ENCODE measurements at places on chromosomes 2 and 18.

DNA sequence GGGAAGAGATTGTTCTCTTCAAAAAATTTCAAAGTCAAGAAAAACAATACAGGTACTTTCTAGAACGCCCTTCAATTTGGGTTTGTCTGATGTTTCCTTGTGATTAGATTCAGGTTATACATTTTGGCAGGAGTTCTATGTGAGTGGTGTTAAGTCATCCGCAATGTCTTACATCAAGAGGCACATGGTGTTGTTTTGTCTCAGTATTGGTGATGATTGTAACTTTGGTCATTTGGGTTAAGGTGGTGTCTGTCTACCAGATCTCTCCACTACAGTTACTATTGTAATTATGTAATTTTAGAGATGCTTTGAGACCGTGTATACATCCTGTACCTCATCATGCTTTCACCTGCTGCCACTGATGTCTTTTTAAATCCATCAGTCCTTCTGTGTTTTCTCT is 60.3 kb downstream of the TET3 start:
- DNase-seq = no peak

GRCh38 chr2:174774886-174775285 is 10.6 kb upstream of the CHRNA1 start:
- DNase-seq = no peak

GRCh38 chr2:122528958-122529705 is 773.7 kb downstream of the TSN start:
- DNase-seq = no peak

GRCh38 chr2:51247252-51247805 is 215.4 kb upstream of the NRXN1 start:
- DNase-seq = no peak

DNA sequence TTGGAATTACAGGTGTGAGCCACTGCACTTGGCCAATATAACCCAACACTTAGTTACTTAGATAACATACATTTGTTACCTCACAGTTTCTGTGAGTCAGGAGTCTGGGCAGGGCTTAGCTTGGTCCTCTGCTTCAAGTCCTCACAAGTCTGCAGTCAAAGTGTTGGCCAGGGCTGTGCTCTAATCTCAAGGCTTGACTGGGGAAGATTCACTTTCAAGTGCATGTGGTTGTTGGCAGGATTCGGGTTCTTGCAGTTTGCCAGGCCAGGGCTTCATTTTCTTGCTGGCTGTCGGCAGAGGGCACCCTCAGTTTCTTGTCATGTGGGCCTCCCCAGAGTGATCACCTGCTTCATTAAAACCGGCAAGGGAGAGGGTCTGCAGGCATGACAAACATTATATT is 103.7 kb downstream of the SLC4A3 start:
- DNase-seq = no peak

- DNase-seq = no peak
Observed at GRCh38 chr18:35387152-35387571, 10.0 kb upstream of the ZNF396 start.

GRCh38 chr18:54948350-54948837 is 10.9 kb downstream of the CCDC68 start:
- no peak for DNase-seq

GRCh38 chr2:118971245-118972122 is 29.5 kb downstream of the MARCO start:
- DNase-seq = no peak

DNA sequence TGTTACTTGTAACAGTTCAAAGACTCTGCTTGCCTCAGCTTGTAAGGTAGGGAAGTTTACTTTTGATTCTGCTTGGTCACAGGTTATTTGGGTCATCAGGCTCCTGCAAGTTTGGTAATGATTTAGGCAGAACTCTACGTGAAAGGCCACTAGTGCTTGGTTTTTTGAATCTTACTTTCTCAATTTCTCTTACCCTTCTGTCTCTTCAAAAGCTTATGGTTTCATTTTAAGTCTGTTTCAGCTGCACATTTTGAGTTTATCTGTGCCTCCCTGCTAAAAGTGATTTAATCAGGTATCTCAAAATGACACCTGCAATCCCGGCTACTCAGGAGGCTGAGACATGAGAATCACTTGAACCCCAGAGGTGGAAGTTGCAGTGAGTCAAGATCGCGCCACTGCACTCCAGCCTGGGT is 26.3 kb upstream of the MOCOS start:
- DNase-seq = no peak

DNA sequence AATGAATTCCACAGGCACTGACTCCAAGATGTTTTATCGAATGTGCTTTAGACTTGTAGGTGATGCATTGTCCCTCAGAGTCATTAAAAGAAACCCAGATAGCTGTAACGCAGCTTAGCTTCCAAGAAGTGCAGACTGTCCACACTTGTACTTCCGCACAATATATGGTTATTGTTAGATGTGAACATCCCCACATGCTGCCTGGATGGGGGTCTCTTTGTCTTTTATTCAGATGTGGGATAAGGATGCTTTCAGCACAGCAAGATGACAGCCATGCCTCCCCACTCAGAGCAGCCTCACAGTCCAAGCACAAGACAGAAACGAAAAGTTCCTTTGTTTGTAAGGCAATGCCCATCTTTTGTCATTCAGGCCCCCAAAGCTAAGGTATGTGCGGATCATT is 416.6 kb downstream of the HRH4 start:
- no peak for DNase-seq

DNA sequence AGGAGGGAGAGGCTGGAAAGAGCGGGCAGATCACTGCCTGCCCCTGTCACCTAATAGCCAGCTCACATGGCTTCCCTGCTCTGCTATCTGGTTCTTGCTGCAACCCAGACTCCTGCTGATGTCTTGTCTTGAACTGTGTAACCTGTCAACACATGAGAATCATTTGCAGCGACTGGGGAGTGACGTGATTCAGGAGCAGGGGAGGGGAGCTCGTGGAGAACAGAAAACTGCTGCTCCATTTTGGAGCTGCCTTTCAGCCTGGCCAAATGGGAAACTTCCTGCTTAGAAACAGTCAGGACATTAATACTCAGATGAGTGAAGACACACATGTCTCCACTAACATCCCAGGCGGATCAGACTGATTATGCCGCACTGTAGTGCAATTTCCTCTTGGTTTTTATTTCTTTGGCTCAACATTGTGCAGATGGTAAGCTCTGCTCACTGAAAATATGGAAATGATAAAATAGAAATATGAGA is 38.1 kb downstream of the RPL37A start:
- no peak for DNase-seq

GRCh38 chr2:183059561-183059960 is 19.0 kb upstream of the DUSP19 start:
- DNase-seq = peak; percentile 78

GRCh38 chr18:22643731-22644130 is 226.0 kb upstream of the CTAGE1 start:
- DNase-seq = no peak

GRCh38 chr2:8976442-8977259 is 26.8 kb downstream of the MBOAT2 start:
- no peak for DNase-seq

GRCh38 chr2:152431370-152432098 is 96.6 kb downstream of the FMNL2 start:
- DNase-seq = no peak

DNA sequence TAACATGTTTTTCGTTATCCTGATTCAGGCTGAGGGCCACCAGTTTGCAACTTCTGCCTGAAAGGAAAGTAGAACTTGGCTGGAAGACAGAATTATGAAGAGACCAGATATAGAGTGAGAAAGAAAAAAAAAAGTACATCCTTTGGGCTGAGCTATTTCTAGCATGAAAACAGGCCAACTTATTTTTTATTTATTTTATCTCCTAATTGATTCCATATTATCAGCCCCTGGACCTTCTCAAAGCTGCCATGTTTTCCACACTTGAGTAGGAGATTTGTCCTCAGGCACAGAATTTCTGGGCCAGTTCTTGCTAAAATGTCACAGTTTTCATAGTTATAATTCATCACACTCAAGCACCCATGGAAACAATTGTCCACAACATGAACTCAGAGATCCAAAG is 586.8 kb upstream of the CNTNAP5 start:
- no peak for DNase-seq

DNA sequence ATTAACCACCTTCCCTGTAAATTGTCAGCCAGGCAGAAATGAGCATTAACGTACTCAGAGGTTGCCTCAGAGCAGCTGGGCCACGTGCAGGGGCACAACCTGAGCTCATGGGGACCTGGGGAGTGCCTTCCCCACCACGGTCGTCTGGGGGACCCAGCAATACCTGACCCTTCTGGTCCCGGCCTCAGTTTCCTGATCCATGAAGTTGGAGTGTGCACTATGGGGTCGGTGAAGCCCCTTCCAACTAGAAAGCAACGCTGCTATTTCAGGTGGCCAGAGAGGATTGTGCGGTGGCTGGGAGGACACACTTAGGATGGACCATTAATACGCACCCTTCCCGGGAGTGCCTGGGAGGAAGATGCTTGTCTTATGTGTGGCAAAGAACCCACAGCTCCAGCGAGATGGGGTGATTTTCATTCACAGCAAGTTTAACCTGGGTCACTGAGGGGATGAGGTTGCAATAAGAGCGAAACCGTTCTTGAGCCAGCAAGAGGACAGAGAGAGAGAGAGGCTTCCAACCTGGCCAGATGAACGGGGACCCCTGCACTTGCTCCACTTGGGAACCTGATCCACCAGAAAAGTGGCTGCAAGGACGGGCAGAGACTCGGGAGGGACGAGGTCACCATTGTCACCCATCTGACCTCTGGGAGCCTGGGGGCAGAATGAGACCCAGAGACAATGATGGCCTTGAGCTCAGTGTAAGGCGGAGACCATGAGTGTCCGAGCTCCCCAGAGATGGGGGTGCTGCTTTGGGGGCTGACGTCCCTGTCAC is 36.2 kb downstream of the NGEF start:
- no peak for DNase-seq

DNA sequence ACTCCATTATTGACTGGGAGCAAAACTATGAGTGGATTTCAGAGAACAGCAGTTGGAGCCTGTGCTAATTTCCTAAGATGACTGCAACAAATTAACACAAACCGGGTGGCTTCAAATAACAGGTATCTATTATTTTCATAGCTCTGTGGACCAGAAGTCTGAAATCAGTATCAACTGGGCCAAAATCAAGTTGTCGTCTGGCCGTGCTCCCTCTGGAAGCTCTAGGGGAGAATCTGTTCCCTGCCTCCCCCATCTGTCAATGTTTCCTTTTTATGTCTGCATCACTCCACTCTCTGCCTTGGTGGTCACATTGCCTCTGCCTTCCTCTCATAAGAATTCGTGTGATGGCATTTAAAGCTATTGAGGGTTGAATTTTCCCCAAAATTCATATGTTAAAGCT is 269.8 kb downstream of the TMX3 start:
- no peak for DNase-seq

DNA sequence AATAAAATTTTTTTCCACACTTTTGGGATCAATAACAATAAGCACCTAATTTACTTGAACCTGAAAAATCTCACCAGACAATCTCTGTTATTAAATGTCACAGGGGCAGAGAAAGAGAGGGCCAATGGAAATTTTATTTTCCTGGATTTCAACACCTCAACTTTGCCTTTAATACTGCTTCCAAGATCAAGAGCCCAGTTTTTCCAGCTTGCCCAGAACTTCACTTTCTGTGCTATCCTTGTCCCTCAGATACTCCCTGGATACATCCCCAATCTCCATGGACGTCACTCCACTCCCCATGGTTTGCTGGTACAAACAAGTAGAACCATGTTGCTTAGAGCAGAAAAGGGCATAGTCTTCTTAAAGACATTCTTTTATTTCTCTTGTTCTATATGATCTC is 29.3 kb upstream of the PID1 start:
- DNase-seq = no peak

- peak; percentile 67 for DNase-seq
Observed at GRCh38 chr2:173027181-173028128, 48.2 kb upstream of the MAP3K20 start.

DNA sequence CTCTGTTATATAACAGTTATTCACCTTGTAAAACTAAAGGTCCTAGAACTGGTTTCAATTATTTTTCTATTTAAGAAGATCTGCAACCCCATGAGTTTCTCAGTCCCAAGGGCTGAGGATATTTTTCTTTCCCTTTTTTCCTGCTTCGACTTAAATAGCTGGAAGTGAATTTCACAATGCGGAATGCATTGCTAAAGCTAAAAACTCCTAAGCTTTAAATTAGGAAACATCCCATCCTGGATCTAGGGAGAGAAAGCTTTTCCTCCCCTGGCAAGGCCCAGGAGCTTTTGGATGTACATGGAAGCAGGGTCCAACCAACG is 1.4 kb downstream of the RFX8 start:
- DNase-seq = no peak

DNA sequence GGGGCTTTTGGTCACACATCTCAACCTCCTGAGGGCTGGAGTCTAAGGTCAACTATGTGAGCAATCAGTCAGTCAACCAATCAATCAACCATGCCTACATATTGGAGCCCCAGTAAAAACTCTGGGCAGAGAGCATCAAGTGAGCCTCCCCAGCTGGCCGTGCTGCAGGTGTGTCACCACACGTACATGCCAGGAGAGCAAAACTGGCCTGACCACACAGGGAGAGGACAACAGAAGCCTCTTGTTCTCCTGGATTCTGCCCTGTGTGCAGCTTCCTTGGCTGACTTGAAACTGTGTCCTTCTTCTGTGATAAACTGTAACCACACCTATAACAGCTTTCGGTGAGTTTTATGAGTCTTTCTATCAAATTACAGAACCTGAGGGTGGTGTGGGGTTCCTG is 25.9 kb downstream of the GPR35 start:
- no peak for DNase-seq

DNA sequence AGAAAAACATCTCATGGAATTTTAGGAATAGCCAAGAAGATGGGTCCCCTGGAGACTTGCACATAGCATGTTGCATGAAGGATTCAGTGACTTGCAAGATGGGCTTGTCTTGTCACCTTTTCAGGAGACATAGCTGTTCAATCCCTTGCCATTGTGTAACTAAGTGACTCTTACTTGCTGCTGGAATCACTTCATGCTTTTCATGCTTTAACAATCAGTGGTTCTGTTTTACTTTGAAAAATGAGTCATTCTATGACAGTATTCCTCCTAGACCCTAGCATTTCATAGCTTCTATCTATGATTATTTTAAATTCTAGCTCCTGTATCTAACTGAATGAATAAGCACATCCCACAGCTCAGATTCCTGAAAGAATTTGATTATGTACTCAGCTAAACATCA is 2.8 kb downstream of the KYNU start:
- peak; percentile 48 for DNase-seq

- DNase-seq = peak; percentile 74
Observed at GRCh38 chr2:216316743-216317142, 55.5 kb downstream of the MARCHF4 start.

DNA sequence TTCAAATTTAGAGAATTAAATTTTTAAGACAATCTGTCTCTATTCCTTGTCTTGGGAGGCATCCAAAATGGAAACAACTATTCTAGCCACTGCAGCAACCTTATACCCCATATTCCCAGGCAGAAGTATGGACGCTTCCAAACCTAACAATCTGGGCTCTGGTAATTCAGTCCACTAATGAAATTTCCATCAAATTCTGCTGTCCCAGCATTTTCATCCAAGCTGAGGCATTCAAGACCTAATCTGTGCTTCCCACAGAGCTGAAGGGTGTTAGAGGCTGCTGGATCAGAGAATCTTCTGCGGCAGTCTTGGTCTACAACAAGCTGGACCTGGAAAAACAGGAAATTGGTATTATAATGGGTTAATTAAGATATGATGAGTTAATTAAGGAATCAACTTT is 42.5 kb upstream of the CYRIA start:
- DNase-seq = no peak

- no peak for DNase-seq
Observed at GRCh38 chr2:186806591-186806990, 42.4 kb downstream of the ZSWIM2 start.

- no peak for DNase-seq
Observed at GRCh38 chr18:75110846-75111415, 98.0 kb downstream of the PTGR3 start.

Measured in kidney epithelial cell (primary cell).